ENCODE measurements at places on chromosomes 7 and 10.
A peak's percentile ranks its signal among the peaks of the same experiment; 100 is the strongest.

DNA sequence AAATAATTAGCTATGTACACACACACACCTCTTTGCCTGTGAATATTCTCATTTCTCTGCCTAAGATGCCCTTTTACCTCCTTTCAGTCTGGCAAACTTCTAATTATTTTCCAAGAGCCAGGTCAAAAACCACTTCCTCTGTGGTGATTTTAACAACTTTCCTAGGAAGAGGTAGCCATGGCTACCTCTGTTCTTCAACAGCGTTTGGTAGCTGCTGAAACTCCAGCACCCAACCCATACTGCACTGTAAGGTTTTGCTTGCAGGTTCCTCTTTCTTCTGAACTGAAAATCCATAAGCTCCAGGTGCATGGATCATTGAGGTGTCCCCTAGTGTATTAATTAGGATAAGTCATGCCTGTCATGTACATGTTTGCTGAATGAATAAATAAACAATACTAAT lies 25.6 kb downstream of the NRCAM start:
- DNase-seq: no peak

DNA sequence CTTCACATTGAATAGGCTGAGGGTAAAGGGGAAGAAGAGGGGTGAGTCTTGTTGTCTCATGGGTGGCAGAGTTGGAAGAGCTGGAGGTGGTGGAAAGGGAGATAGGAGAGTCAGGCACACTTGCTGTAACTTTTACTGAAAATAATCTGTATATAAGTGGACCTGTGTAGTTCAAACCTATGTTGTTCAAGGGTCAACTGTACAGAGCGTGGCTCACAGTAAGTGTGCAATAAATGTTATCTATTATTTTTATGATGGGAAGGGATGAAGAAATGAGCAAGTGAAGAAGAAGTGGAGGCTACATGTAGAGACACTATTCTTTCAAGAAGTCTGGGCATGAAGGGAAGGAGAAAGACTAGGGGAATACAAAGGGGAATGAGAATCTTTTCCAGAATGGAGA lies 71.5 kb upstream of the FAM133B start:
- DNase-seq: no peak

GRCh38 chr7:50754241-50754640 lies 28.5 kb downstream of the GRB10 start:
- DNase-seq: no peak

DNA sequence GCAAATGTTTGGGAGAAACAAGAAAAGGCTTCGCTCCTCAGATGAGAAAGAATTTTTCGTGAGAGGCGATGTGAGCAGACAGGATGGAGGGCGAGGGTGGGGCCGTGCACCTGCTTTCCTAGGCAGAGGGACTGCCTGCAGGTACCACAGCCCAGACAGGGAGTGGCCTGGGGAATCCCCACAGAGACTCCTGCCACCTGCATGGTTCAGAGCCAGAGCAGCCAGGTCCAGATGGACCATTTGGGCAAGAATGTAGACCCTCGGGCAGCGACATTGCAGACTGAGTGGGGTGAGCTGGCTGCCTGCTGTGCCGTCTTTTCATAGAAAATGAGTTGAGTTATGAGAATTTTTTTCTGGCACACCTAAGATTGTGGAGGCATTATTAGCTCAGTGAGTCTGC lies 216.8 kb downstream of the SNX10 start:
- no peak for DNase-seq

- no peak for DNase-seq
Observed at GRCh38 chr7:11524476-11525397, 307.3 kb downstream of the THSD7A start.

- DNase-seq: no peak
Observed at GRCh38 chr7:44750424-44750823, 1.8 kb downstream of the ZMIZ2 start.

GRCh38 chr7:1807821-1808600 lies 137.9 kb downstream of the ELFN1 start:
- no peak for DNase-seq

- DNase-seq: no peak
Observed at GRCh38 chr10:8617792-8618191, 563.3 kb downstream of the GATA3 start.

GRCh38 chr7:24769851-24770250 lies 12.6 kb upstream of the GSDME start:
- DNase-seq: no peak

DNA sequence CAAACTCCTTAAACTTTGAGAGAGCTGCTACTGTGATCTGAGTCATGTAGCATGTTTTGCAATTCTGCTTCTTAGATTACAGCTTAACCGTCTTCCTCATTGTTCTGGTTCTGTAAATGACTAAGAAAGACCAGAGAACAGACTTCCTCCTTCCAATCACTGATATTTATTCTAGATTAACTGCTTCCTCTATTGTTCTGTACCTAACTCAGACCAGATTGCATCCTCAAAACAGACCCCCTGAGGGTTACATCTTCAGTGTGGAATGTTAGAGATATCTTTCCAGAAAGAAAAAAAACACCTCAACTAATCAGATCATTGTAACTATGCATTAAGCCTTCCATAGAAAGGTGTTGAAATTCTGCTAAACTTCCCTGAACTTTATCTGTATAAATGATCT lies 5.7 kb upstream of the PIP start:
- peak; percentile 0 for DNase-seq

GRCh38 chr10:8637640-8638039 lies 583.2 kb downstream of the GATA3 start:
- DNase-seq: no peak

GRCh38 chr7:16616542-16616941 lies 29.0 kb downstream of the ANKMY2 start:
- DNase-seq: no peak

- DNase-seq: no peak
Observed at GRCh38 chr10:117945651-117946050, 101.1 kb downstream of the RAB11FIP2 start.

DNA sequence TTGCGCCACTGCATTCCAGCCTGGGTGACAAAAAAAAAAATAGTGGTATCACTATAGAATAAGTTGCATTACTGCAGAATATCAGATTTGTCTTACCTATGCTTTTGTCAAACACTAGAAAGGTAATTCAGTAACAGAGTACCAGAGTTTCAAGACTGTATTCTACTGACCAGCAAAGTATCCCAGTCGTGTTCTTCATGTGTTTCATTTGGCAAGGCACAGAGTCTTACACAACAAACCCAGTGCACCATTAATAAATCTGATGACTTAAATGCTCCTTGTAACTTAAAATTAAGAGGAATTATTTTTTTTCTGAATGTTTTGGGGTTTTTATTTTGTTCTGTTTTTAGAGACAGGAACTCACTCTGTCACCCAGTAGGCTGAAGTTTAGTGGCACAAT lies 34.4 kb upstream of the PBLD start:
- no peak for DNase-seq

GRCh38 chr10:110912374-110912773 lies 6.6 kb downstream of the BBIP1 start:
- DNase-seq: no peak

DNA sequence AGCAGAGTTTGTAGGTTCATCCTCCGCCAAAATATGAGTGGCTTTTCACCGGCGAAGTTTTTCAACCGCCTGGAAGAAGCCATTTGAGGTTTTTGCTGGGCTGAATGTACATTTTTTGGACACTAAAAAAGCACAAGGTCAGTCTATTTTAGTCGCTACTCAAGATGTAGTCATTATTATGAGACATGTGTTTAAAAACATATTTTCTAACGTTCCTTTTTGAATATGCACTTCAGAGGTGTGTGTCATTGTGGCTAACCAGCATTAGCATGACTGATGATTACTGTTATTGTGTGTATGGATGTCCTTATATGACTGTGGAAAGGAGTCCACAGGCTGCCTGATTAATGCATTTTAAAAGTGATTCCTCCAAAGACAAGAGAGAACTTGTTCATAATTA lies 605.4 kb downstream of the INHBA start:
- DNase-seq: no peak

DNA sequence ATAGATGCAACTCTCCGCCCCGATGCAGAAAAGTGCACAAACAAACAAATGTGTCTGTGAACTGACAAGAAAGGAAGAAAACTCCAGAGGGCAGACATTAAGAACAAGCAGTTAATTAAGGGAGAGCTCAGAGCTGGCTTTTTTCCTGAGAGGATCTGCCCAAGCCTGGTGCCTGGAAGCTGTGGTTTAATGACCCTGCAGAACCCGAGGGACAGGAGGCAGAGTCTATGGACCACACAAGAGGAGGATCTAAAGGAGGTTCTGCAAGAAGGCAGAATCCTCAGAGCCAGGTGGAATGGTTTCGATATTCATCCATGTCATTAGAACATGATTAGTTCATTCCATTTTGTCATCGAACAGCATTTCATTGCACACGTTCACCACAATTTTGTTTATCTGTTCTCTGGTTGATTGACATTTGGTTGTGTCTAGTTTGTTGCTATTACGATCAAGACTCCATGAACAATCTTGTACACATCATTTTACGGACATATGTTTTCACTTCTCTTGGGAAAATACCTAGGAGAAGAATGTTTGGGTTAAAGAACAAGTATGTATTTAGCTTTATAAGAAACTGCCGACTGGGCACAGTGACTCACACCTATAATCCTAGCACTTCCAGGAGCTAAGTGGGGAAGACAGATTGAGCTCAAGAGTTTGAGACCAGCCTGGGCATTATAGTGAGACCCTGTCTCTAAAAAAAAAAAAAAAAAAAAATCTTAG lies 560.2 kb downstream of the CALN1 start:
- DNase-seq: no peak

GRCh38 chr7:88106434-88106833 lies 113.4 kb downstream of the SRI start:
- DNase-seq: no peak

GRCh38 chr7:124413029-124413428 lies 352.6 kb downstream of the GPR37 start:
- no peak for DNase-seq

GRCh38 chr7:41047789-41048191 lies 655.1 kb downstream of the INHBA start:
- DNase-seq: no peak

DNA sequence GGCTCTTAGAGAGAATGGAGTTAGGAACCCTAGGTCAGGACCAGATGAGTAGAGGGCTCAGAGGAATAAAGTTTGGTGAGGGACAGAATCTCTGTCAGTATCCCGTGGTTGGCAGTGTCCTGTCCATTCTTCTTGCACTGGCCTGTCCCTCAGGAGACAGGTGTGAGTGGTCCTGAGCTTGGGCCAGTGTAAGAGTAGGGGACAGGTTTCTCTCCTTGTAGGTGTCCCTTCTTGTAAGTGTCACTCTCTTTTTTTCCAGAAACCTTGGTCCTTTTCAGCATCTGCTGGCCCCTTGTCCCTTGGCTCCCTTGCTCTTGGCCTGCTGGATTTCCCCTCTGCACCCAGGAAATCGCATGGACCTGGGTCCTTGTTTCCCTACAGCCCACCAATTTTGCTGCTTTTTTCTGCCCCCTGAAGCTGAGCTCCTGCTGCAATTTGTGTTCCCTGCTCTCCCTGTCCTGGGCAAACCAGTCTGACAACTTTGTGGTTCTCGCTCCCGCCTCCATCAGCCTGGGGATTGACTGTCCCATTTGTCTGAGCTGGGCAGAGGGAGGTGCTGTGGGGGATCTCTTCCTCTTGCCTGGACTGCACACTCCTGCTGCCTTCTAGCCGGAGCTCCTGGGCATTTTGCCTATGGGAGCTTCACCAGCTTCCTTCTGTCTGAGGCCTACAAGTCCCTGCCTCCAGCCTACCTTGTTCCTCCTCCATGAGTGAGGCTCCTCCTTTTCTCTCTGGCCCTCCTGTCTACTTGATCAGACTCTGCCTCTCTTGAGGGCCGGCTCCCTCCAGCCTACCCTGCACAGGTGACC lies 6.5 kb downstream of the TSPAN14 start:
- DNase-seq: no peak

- no peak for DNase-seq
Observed at GRCh38 chr7:151768805-151769187, 108.1 kb downstream of the PRKAG2 start.

DNA sequence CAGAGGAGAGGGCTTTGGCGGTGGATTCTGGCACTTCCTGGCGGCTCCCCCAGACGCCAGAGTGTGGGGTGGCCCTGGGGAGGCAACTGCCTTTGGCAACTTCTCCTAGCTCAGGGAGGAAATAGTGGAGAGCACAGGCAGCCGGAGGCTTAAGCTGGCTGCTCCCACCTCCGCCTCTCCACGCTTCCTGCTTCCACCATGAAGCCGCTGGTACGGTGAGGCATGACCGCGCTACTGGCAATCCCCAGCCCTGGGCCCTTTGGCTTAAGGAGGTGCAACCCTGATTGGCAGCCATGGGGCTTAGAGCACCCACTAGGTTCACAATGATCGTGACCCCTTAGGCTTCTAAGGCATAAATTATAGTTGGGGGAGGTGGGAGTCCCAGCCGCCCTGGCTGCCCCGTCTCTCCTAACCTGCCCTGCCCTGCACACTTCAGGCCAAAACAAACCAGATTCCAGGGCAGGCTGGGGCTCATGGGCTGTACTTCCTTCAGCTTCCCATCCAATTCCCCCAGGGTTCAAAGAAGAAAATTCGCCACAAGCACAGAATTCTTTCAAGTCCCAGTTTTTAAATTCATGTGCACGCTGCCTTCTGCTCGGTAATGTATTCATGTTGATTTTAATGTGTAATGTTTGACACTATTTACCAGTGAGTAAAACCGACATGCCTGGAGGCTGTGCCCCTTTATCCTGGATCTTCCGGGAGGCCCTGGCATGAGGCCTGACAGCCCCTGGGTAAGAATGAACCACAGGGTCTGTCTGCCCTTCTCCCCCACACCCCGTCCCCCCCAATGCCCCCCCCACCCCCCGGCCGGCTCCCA lies 90.7 kb upstream of the LRRC4 start:
- DNase-seq: no peak

GRCh38 chr10:124279882-124280281 lies 138.8 kb downstream of the OAT start:
- no peak for DNase-seq

DNA sequence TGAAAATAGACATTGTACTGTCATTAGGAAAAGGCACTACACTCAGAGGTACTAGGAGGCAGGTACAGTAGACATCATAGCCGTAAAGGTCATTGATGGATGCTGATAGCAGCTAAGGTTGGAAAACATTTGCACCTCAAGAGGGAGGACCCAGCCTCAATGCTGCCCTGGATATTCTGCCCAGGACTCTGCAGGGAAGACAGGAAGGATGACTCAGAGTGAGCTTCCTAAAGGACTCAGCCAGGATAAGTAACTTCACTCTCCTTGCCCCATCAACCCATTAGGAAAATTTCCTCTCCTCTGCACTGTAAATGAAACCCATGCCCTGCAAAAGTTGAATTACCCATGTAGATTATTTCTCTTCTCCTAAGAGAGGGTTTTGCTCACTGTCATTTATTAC lies 617.9 kb upstream of the MKI67 start:
- no peak for DNase-seq

- peak; percentile 23 for DNase-seq
Observed at GRCh38 chr10:92699518-92700381, 10.0 kb downstream of the HHEX start.

Measured in CD4-positive, alpha-beta T cell treated with Interleukin-10 for 1 hour (primary cell).